NCI-H460 (cell line): ENCODE measurements at places on chromosomes 1 and 21. TPM values are rescaled to one million over a fixed set of nuclear protein-coding genes. Genes with fewer than 3 reads are reported as not detected.

B3GALT5 gene
- total RNA-seq: not detected in 2 replicates

TMEM59 gene
- 131 and 161 TPM in 2 replicates for total RNA-seq

S100A16 gene
- 96.5 and 101 TPM in 2 replicates for total RNA-seq

CAPN8 gene
- not detected in 2 replicates for total RNA-seq

AK2 gene
- 204 and 212 TPM in 2 replicates for total RNA-seq

PGM1 gene
- total RNA-seq: 23.0 and 23.6 TPM in 2 replicates

TMEM82 gene
- not detected in 2 replicates for total RNA-seq

MT1HL1 gene
- not detected in 2 replicates for total RNA-seq

CALML6 gene
- total RNA-seq: 0.12 and 0.77 TPM in 2 replicates

HSD3B2 gene
- total RNA-seq: not detected in 2 replicates

OR6F1 gene
- total RNA-seq: not detected in 2 replicates

CELA2A gene
- not detected in 2 replicates for total RNA-seq

ANXA9 gene
- 0.10 and 0.61 TPM in 2 replicates for total RNA-seq

FCRL5 gene
- not detected in 2 replicates for total RNA-seq

HSD3B1 gene
- not detected in 2 replicates for total RNA-seq

LINGO4 gene
- not detected in 2 replicates for total RNA-seq

TNFSF4 gene
- 2.6 and 3.1 TPM in 2 replicates for total RNA-seq

KRTAP10-6 gene
- total RNA-seq: not detected in 2 replicates

TDRD5 gene
- total RNA-seq: 0.10 and 0.14 TPM in 2 replicates

TAS1R3 gene
- 0.30 and 0.66 TPM in 2 replicates for total RNA-seq

C21orf58 gene
- total RNA-seq: 4.4 TPM in 2 replicates

CASQ2 gene
- not detected in 2 replicates for total RNA-seq

OR10T2 gene
- total RNA-seq: not detected in 2 replicates

LRRC38 gene
- not detected in 2 replicates for total RNA-seq

UTS2 gene
- total RNA-seq: not detected in 2 replicates

RIPPLY3 gene
- 0.20 TPM in 2 replicates for total RNA-seq

FAM72D gene
- total RNA-seq: 25.2 and 28.3 TPM in 2 replicates

KRTAP11-1 gene
- not detected in 2 replicates for total RNA-seq

OXCT2 gene
- 0.46 and 0.74 TPM in 2 replicates for total RNA-seq

CBR1 gene
- 140 and 176 TPM in 2 replicates for total RNA-seq

TBX15 gene
- not detected in 2 replicates for total RNA-seq

OLIG2 gene
- not detected in 2 replicates for total RNA-seq

PLPPR4 gene
- total RNA-seq: not detected in 2 replicates

ARTN gene
- 9.7 and 10.7 TPM in 2 replicates for total RNA-seq

PRR9 gene
- total RNA-seq: not detected in 2 replicates

KRTAP10-12 gene
- not detected in 2 replicates for total RNA-seq

C1QC gene
- not detected in 2 replicates for total RNA-seq

CFAP107 gene
- total RNA-seq: not detected in 2 replicates

MAN1C1 gene
- 0.10 TPM in 1 of 2 replicates, not detected in the other for total RNA-seq

EFNA3 gene
- 10.1 and 12.6 TPM in 2 replicates for total RNA-seq

NCAM2 gene
- total RNA-seq: 14.0 and 16.7 TPM in 2 replicates

BARHL2 gene
- not detected in 2 replicates for total RNA-seq

EVA1B gene
- total RNA-seq: 1.6 and 2.9 TPM in 2 replicates

CELA3A gene
- not detected in 2 replicates for total RNA-seq

BGLAP gene
- 0.50 TPM in 1 of 2 replicates, not detected in the other for total RNA-seq

NEXN gene
- total RNA-seq: 0.07 TPM in 1 of 2 replicates, not detected in the other

PTGFR gene
- total RNA-seq: 0.12 and 0.17 TPM in 2 replicates

CHD5 gene
- 0.30 TPM in 1 of 2 replicates, not detected in the other for total RNA-seq

SEMA4A gene
- total RNA-seq: 0.10 and 0.29 TPM in 2 replicates

SAMD11 gene
- total RNA-seq: 1.4 and 4.9 TPM in 2 replicates

PCAT6 gene
- 0.46 and 0.52 TPM in 2 replicates for total RNA-seq

FABP3 gene
- total RNA-seq: not detected in 2 replicates

MYCL gene
- 0.77 and 0.89 TPM in 2 replicates for total RNA-seq

USP25 gene
- total RNA-seq: 30.9 TPM in 2 replicates

LMX1A gene
- total RNA-seq: not detected in 2 replicates
